ENCODE measurements at places on chromosomes 16 and 17. TPM values are rescaled to one million over a fixed set of nuclear protein-coding genes. Genes with fewer than 3 reads are reported as not detected.

CYLD gene
- 17.1 TPM for total RNA-seq

PLK1 gene
- total RNA-seq: 162 TPM

VAMP2 gene
- 31.5 TPM for total RNA-seq

SPN gene
- total RNA-seq: not detected

CCL8 gene
- total RNA-seq: not detected

SETD1A gene
- total RNA-seq: 21.8 TPM

TNFRSF13B gene
- not detected for total RNA-seq

GDE1 gene
- 71.8 TPM for total RNA-seq

CD79B gene
- total RNA-seq: 0.70 TPM

SLFN12L gene
- total RNA-seq: not detected

KCNJ2 gene
- 0.08 TPM for total RNA-seq

ZDHHC7 gene
- 66.7 TPM for total RNA-seq

GDPD1 gene
- total RNA-seq: 0.80 TPM

KRT31 gene
- total RNA-seq: not detected
